Activated T-cell treated with anti-CD3 and anti-CD28 coated beads, Interleukin-2, amount 50 U/mL, for 72 hours (primary cell): ENCODE measurements at places on chromosomes 1 and 21. TPM values are rescaled to one million over a fixed set of nuclear protein-coding genes. Genes with fewer than 3 reads are reported as not detected.

The HSD3B1 gene
- total RNA-seq = not detected

The CYP4A11 gene
- total RNA-seq = not detected

- H3K36me3 ChIP-seq = no peaks in the 10 kb centered on the region
- no peak for DNase-seq
- peaks cover 10% of the 10 kb centered on the region for H3K27me3 ChIP-seq
- H3K27ac ChIP-seq = no peak overlapping the region
- no peaks in the 10 kb centered on the region for H3K4me1 ChIP-seq
These were observed 29.3 kb downstream of the MYOG start for GRCh38 chr1:203056516-203056915.

The PLA2G2D gene
- total RNA-seq = not detected

- DNase-seq = no peak
- H3K4me3 ChIP-seq = no peak overlapping the region
- H3K27me3 ChIP-seq = peaks cover 16% of the 10 kb centered on the region
- H3K4me1 ChIP-seq = no peaks in the 10 kb centered on the region
- H3K27ac ChIP-seq = no peak overlapping the region
These were observed 13.9 kb upstream of the PRELP start for GRCh38 chr1:203461717-203462116.
